Caudate nucleus (tissue), 63 donors: ENCODE measurements at places on chromosomes 3 and 15.

DNA sequence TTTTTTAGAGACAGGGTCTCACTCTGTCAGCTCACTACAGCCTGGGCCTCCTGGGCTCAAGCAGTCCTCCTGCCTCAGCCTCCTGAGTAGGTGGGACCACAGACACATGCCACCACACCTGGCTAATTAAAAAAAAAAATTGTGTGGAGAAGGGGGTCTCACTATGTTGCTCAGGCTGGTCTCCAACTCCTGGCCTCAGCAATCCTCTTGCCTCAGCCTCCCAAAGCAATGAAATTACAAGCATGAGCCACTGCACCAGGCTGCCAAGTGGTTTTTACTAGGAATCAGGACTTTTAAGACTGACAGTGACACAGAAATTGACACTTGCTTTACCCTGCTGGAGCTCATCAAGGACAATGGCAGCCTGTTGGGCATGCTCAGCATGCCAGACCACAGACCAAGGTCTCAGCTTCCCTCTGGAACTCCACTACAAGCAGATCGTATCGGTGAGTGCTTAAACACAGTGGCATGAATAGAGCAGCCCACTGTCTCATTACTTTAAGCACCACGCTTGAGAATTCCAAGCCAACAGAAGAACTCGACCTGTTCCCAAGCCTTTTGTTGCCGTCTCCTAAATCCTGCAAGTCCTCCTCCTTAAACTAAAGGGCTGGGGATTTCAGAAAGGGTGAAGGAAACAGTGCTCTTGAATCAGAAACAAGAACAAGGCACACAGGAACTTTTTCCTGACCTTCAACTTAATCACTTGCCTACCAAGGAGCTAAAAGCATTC, 41.4 kb downstream of the EOMES start:
- no peak for DNase-seq

DNA sequence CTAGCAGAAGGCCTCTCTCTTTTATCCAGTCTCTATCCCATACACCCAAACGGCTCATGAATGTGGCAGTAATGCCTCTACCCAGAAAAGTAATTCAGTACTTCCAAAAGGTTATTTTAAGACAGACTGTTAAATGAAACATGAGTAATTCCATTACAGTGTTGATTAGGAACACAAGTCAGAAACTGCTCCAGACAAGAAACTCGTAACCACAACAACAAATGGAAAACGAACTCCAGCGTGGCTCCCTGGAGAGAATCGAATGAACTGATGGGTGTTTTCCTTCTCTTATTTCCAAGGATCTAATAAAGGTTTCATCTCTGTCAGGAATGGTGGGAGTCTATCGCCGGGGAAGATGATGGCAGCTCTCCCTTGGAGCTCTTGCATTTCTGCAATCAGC, 228.4 kb downstream of the MAGI1 start:
- no peak for DNase-seq

DNA sequence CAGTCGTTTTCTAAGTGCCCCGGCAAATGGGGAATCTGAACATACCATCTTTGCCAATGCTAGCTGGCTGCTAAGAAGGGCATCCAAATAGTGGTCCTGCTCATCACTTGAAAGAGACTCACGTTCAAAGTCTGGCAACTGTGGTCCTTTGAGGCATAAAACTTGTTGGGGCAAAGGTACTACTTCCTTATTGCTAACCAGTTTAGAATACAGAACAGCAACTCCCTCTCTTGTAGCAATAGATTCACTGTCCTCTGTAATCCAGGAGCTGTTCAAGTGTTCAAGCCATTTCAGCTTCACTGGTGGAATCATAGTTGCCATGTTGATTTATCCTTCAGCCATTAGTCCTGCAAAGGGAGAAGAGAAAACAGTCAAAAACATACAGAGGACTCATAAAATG, 58.4 kb downstream of the HERC1 start:
- no peak for DNase-seq

DNA sequence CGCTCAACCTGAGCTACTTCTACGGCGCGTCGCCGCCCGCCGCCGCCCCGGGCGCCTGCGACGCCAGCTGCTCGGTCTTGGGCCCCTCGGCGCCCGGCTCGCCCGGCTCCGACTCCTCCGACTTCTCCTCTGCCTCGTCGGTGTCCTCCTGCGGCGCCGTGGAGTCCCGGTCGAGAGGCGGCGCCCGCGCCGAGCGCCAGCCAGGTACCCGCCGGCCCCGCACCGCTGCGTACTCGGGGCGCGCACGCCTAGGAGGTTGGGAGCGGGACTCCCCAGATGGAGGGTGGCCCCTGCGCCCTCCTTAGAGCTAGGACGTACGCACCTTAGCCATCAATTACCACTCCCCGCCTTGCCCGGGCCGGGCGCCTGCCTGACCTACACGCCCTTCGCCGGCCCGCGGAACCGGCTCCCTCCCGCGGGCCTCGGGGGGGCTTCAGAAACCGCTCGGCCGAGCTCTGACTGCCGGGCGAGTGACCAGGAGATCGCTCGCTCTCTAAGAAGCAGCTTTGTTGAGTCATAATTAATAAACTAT, 466 bp downstream of the NFKBIZ start:
- DNase-seq = peak; percentile 5

DNA sequence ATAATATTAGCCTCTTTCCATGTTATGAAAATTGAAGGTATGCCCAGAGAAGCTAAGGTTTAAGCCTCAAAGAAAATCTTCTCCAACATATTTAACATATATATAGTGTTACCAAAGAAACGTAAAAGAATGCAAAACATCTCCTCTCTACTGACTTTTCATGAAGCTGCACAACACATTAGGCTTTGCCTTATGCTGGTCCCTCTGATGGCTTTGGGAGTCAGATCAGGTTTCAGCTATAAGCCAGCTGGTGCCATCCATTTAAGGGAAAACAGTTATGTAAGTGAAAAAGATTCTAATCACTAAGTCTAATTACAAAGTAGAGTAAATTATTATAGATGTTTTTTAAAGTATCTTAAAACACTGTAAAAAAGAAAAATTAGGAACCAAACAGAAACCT, 410.5 kb downstream of the LSAMP start:
- DNase-seq = no peak
